ENCODE measurements at places on chromosomes 6 and 20. TPM values are rescaled to one million over a fixed set of nuclear protein-coding genes. Genes with fewer than 3 reads are reported as not detected.
A peak's percentile ranks its signal among the peaks of the same experiment; 100 is the strongest.

GRCh38 chr20:1619861-1620444 lies at the start of gene SIRPB1:
SIRPB1 (minus strand) TSS chr20:1620009; CDS start chr20:1619944, 65 bp downstream.
- H3K27me3 ChIP-seq, result no peaks in the 10 kb centered on the region
- peak within 1 kb of the TSS; percentile 32 for H3K4me3 ChIP-seq
- peak; percentile 57 for DNase-seq
- H3K27ac ChIP-seq, result peak within 1 kb of the TSS; percentile 39

The VIP gene
- 1.6 TPM for total RNA-seq

The NKX2-4 gene
- total RNA-seq, result not detected

DNA sequence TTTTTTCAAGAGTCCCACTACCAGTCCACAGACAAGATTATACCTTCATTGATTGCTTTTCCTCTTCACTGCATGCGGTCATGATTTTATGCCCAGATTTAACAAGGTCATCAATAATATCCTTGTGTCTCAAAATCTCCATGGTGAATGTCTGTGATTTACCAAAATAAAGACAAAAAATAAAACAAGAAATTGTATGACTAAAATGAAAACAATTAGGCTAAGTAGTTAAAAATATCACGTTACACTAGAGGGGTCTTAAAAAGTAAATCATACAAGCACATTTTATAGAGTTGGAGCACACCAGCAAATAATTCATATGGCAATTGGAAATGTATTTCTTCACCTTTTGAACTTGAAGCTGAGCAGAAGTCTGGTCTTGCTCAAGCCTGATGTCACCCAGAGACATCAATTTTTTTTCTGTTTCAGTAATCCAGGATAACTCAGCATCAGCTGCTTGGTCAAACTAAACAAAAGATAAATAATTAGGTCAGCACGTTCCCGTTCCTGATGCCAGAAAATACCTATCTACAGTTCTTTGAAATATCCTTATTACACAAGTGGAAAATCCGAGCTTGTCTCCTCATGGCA lies 125.4 kb downstream of the DST start:
- H3K27me3 ChIP-seq, result no peaks in the 10 kb centered on the region
- peaks cover 33% of the 10 kb centered on the region for H3K36me3 ChIP-seq
- H3K4me3 ChIP-seq, result no peak overlapping the region
- no peak overlapping the region for H3K27ac ChIP-seq
- peaks cover 14% of the 10 kb centered on the region for H3K4me1 ChIP-seq

DNA sequence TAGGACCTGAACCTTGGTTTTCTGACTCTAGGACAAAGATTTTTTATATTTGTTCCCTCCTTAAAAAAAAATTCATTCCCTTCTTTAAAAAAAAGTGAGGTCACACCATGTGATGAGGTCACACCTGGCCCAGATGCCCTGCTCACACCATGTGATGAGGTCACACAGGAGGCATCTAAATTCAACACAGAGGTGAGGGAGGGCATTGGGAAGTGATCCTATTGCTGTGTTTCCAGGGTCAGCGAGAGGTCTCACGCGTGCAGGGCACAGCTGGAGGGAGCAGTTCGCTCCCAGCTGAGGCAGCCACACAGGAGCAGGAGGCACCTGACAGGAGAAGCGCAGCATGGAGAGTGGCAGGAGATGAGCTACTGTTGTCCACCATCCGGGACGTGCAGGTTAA lies 92.5 kb downstream of the SLC22A23 start:
- H3K36me3 ChIP-seq, result no peaks in the 10 kb centered on the region
- no peaks in the 10 kb centered on the region for H3K4me1 ChIP-seq
- no peak overlapping the region for H3K4me3 ChIP-seq
- H3K27ac ChIP-seq, result no peak overlapping the region
- H3K27me3 ChIP-seq, result no peaks in the 10 kb centered on the region

- no peak overlapping the region for H3K27ac ChIP-seq
- H3K27me3 ChIP-seq, result no peaks in the 10 kb centered on the region
- H3K36me3 ChIP-seq, result no peaks in the 10 kb centered on the region
- no peak overlapping the region for H3K4me3 ChIP-seq
- H3K4me1 ChIP-seq, result peaks cover 8% of the 10 kb centered on the region
Observed at GRCh38 chr6:46979206-46979605, 57.5 kb upstream of the ADGRF5 start.
